GM12891 (cell line): ENCODE measurements at places on chromosomes 1 and 21.

GRCh38 chr1:44537538-44537937, 132.5 kb downstream of the RNF220 start:
- no peak for DNase-seq

GRCh38 chr1:156656806-156657740, 15.2 kb downstream of the BCAN start:
- DNase-seq: peak; percentile 77

GRCh38 chr1:10890491-10891071, 94.1 kb upstream of the CASZ1 start:
- no peak for DNase-seq

- no peak for DNase-seq
Measured at GRCh38 chr1:192943108-192943507, 116.1 kb downstream of the UCHL5 start.

DNA sequence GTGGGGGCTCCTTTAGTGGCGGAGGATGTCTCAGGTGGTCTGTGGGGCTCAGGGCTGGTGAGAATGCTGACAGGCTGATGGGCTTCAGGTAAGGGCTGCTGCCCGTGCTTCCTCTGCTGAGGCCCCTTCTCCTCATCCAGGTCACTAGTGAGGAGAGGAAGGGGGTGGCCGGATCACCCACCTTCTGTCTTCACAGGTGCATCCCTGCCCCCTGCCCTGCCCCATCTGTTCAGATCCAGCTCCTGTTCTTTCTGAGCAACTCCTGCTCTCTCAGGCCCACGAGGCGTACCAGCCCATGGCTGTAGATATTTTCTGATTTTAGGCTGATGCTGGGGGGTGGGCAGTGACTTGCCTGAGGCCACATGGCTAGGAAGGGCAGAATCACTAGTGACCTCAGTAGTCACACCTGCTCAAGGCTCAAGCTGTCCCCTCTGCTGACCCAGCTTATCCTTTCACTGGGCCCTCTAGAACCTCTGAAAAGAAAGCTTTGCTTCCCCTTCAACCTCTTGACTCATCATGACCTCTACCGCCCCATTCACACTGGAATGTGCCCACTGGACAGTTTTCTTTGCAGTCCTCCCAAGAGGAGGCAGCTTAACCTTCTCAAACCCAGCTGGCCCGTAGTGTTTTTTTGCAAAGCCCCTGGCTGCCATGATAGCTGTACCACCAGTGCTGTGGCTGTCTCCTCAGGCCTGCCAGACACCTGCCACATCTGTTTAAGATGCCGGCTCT, 14.8 kb downstream of the DCST2 start:
- DNase-seq: no peak

- no peak for DNase-seq
Measured at GRCh38 chr1:204829133-204829825, 41.4 kb upstream of the NFASC start.

- DNase-seq: no peak
Measured at GRCh38 chr1:14815175-14815877, 216.8 kb downstream of the KAZN start.

DNA sequence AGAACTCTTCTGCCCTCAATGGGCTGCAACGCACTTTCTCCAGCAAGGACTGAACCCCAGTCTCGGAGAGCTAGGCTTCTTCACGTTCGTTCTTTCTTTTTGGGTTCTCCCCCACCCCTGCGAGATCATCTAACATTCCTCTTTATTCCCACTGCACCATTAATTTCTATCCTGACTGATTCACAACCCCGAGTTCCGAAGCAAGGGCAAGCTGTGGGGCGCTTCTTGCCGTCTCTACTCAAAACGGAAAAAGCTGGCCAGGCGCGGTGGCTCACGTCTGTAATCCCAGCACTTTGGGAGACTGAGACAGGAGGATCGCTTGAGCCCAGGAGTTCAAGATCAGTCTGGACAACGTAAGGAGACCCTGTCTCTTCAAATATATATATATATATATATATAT, 37.4 kb upstream of the BTG2 start:
- no peak for DNase-seq

DNA sequence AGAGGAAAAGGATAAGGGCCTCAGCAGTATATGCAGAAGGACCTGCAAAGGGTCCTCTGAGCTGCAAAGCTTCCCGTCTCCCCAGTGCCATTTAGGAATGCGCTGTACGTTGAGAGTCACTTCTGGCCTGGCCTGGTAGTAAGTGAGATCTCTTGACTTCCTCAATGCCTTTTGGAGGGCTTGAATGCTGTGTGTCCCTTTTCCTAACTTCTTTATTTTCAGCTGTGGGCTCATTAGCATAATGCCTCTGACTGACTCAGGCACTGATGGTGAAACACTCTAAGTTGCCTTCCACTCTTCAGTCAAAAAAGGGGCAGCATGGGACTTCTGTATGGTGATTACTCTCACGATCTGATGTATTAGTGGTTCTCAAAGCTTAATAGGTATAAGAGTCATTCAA, 49.9 kb downstream of the XCL1 start:
- DNase-seq: no peak

DNA sequence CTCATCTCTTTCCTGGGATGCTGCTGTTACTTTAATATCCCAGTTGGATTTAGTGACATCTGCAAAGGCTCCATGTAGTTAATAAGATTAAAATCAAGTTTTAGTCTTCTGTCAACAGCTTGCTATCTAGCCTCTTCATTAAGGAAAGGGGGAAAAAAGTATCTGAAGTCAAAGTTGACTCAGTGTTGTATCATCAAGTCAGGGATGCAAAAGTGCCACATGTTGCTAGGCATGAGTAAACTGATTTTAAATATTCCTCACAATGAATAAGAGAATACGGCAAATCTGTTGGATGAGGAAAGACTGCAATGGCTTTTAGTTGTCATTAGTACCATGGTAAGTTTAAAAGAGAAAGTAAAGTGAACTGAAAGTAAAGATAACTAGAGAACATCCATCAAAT, 383.2 kb upstream of the ZRANB2 start:
- DNase-seq: no peak

- no peak for DNase-seq
Measured at GRCh38 chr1:94865360-94865759, 45.2 kb downstream of the SLC44A3 start.
